ENCODE measurements at places on chromosomes 5 and 9.

GRCh38 chr5:116681334-116682013, 106.9 kb upstream of the SEMA6A start:
- DNase-seq: no peak

GRCh38 chr5:96537386-96537785, 104.3 kb upstream of the PCSK1 start:
- DNase-seq: no peak

DNA sequence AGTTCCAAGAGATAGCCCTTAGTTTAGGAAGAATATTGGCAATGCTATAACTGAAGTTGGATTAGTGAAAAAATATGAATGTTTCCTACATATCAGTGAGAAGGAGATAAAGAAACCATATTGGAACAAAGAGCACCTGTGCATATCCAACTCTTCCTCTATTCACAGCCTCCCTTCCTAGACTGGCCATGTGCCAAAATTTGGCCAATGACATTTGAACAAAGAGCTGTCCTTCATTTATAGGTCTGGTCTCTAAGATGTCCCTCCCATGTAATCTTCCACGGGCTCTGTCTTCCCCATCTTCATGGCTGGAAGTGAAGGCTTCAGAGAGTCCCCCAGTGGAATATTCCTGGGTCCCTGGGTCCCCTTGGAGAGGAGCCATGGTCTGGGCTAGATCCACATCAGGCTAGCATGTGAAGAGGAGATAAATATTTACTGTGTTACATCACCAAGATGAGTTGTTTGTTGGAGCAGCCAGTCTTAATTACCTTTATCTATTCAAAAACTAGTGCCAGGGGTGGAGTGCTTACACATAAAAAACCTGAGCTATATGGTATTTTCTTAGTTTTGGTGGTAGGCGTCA, 190.0 kb upstream of the S1PR3 start:
- DNase-seq: no peak

GRCh38 chr9:104977580-104977979, 49.6 kb upstream of the ABCA1 start:
- DNase-seq: no peak

DNA sequence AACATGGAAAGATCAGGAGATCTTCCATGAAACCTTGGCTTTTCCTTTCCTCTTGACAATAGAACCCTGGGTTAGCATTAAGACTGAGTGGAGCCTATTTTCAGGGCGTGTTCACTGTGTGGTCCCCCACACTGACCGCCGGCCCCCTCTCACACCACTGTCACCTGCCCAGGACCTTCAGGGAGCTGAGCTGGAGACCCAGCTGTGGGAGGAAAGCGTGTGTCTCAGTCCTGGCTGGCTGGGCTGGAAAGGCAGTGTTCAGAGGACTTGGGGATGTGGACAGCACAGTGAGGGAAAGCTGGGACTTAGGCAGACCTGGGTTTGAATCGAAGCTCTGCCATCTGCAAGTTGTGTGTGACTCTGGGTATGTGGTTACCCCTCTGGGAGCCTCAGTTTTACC, 268.1 kb downstream of the NSG2 start:
- no peak for DNase-seq

DNA sequence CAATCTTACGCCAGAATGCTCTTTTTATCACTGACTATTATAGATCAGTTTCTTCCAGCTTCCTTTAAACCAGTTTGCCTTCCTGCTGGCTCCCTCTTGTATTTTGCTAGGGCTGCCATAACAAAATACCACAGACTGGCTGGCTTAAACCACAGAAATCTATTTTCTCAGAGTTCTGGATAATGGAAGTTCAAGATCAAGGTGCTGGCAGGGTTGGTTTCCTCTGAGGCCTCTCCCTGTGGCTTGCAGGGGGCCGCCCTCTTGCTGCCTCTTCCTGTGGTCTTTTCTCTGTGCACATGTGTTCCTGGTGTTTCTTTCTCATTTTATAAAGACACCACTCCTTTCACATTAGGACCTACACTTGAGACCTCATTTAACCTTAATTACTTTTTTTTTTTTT, 6.8 kb upstream of the FXN start:
- DNase-seq: no peak

DNA sequence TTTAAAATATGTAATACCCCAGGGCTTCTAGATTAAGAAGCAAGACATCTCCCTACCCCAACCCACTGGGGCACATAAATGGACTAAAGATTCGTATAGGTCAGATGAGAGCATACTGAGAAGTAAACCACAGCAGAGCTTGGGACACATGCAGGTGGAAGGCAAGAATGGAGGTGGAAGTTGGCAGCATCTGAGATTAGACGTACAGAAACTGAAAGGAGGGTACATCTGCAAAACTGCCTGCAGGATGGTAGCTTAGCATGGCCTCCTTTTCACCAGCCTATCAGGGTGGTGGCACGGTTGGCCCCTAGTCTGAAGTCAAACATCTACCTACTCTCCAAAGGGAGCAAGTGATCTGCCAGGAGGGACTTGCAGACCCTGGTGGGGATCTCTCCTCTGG, 181.8 kb downstream of the TSSK1B start:
- no peak for DNase-seq

GRCh38 chr9:108271646-108272348, 584.0 kb downstream of the ACTL7B start:
- no peak for DNase-seq

DNA sequence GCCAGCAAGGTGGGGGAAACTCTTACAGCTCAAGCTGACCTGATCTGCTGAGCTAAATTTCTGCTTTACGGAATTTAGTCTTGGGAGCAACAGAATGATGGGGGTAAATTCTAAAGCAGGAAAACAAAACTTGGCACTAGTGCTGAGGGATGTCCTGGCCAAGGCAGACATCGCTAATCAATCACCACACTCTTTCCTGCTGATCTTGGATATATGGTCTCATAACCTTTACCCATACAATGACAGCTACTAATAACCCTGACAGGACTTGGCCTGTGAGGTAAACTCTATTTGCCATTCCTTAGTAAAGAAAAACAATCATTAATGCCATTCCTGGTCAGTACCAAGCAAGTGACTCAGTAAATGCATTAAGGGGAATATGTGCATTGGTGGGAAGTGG, 51.5 kb downstream of the PPARGC1B start:
- no peak for DNase-seq
